ENCODE measurements at places on chromosomes 6 and 20.

GRCh38 chr6:101445527-101445926 is 52.0 kb downstream of the GRIK2 start:
- DNase-seq = no peak

GRCh38 chr6:89522778-89523177 is 89.8 kb downstream of the ANKRD6 start:
- DNase-seq = no peak

DNA sequence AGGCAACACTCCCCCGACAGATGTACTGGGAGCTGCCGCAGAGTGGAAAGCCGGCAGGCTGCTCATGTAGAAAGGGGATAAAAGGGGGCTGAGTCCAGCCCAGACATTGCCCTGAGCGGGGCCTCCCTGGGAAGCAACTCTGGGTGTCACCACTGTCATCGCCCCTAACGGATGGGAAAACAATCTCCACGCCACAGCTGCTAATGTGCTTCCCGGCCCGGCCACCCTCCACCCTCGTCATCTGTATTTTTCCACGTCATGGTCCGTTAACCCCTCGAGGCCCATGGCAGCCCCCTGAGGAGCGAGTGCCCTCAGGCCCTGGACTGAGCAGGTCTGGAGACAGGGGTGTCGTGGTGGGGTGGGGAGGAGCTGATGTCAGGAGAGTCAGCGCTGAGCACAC is 227.4 kb downstream of the DLL1 start:
- no peak for DNase-seq

GRCh38 chr20:45963059-45964005 is 8.7 kb downstream of the ZNF335 start:
- no peak for DNase-seq

- DNase-seq = no peak
Measured at GRCh38 chr6:168799067-168799466, 358.1 kb downstream of the SMOC2 start.

GRCh38 chr20:37920679-37921322 is 17.9 kb downstream of the VSTM2L start:
- DNase-seq = no peak

- peak; percentile 70 for DNase-seq
Measured at GRCh38 chr20:45293041-45294002, 13.3 kb upstream of the RBPJL start.

- DNase-seq = no peak
Measured at GRCh38 chr20:47720636-47721427, 64.4 kb downstream of the SULF2 start.

DNA sequence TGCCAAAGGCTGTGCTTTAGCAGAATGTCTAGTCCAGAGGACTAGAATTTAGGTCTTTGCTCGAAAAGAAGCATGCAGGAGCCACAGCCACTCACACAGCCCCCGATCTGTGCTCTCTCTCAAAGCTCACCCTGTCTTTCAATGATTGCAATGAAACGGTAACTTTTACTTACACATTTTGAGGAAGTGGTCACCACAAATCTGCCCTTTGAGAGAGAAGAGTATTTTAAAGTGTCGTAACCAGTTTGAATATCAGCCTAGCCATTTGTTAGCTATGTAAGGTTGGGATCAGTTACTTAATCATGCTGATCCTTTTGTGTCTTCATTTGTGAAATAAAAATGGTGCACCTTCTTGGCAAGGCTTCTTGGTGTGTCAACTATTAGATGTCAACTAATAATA is 209.0 kb downstream of the TFAP2A start:
- no peak for DNase-seq

DNA sequence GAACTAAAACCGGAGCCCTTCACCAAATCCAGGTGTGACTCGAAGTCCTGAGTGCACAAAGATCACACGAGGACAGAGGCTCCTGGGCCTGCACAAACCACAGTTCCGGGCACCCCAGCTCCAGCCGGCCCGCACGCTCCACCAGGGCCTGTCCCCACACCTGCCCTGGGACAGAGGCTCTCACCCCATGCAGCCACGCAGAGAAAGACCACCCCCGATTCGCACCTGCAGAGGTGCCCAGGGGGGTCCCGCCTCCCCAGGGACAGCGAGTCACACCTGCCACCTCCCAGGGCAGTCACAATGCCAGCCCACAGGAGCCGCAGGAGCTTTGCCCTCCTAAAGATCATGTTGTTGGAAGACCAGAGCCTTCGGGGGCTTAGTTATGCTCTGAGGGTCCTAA is 25.4 kb upstream of the MRGBP start:
- no peak for DNase-seq

DNA sequence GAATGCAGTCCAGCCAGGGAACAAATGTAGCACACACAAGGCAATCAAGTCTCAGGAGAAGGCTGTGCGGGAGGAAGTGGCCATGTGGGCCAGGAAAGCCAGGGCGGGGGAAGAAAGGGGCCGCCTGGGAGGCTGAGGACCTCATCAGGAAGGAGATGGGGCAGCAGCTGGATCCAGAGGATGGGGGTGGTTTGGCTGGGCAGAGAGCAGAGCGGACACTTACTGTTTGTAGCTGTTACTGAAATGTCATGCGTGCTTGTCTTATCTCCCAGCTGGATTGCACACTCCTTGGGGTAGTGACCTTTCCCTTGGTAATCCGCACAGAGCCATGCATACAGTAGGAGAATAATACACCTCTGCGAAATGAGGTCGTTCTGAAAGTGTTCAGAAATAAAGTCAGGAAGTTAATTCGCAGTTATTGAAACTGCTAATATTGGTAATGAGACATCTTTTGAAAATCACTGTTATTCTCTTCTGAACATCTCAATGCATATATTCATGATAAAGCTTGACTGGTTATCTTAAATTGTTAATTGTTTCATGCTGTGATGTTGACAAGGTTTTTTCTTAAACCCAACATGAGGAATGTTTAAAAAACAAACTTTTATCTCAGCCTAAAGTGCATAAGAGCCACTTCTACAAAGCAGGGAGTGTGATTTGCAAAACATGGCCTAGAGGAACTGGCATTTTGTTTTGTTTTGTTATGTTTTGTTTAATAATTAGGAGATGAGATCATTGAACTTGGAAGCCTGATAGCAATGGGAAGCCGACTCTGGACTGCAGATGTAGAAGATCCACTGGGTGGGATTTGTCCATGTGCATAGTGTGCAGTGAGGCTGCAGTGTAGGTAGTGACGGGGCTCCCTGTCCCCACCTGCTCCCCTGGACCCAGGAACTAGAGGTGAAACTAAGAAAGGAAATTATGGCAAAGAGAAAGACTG is 18.0 kb upstream of the MAP3K4 start:
- no peak for DNase-seq

DNA sequence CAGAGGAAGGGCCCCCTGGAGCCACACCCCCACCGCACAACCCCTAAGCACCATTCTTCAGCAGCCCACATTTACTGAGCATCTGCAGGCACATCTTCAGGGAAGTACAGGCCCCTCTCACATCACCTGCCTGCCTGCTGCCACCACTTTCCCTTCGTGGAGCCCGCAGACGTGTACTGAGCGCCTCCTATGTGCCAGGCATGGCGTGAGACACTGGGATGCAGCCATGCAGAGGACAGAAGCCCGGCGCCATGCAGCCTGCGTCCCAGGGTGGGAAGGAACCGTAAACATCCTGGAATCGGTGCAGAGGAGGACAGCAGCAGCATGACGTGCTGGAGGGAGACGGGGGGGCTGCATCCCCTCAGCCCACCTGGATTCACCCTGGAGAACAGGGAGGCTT is 78.1 kb downstream of the GRM4 start:
- no peak for DNase-seq

DNA sequence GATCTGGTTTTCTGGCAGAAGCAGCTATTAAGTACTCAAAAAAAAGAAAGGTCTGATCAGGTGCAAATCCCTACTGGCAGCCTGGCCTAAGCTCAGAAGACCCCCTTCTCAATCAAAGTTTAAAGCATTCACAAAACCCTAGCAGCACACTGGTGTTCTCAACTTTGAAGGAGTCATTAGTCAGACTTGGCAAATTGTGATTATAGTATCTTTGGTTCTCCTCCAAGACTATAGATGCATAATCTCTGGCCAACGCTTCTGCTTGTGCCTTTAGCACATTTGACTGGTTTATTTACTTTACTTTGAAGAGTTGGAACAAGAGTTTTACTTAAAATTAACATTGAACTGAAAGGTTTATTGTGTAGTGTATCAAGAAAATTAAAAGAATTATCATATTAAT is 248.9 kb downstream of the PTPRK start:
- no peak for DNase-seq

DNA sequence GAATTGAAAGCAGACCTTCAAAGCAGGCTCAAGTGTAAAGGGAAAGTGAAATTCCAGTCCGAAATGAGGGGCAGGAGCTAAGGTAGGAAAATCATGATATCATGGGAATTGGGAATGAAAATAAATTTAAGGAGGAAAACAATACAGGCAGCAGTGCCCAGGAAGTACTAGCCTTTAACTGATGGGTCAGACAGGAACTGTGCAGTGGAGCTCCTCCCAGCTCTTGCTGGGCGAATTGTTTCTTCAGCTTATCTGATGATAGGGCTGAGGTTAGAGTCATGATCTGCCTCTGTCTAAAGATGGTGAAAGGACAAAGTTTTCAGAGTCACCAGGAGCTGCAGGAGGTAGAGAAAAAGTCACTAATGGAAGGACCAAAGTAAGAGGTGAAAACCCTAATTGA is 457.9 kb upstream of the PTCHD4 start:
- DNase-seq = no peak

GRCh38 chr6:156881687-156882629 is 104.8 kb downstream of the ARID1B start:
- no peak for DNase-seq

- no peak for DNase-seq
Measured at GRCh38 chr6:46324706-46325105, 153.9 kb upstream of the ENPP5 start.

DNA sequence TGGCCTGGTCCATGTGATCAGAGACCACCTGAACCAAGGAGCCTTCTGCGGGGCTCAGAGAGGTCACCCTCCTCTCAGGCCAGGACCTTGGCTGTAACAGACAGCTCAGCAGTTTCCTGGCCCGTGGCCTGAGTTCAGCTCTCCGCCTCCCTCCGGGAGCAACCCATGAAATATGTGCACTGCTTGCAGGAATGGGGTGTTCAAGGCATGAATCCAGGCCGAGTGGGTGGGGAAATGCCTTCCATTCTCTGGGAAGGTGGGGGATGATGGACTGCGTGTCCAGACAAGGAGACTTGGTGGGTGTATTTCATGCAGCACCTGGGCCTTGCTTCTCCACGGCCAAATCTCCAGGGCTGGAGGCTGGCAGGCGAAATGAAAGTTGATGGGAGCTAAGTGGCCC is 46.0 kb downstream of the SIRPA start:
- no peak for DNase-seq

- DNase-seq = no peak
Measured at GRCh38 chr6:50990750-50991446, 172.2 kb downstream of the TFAP2B start.

DNA sequence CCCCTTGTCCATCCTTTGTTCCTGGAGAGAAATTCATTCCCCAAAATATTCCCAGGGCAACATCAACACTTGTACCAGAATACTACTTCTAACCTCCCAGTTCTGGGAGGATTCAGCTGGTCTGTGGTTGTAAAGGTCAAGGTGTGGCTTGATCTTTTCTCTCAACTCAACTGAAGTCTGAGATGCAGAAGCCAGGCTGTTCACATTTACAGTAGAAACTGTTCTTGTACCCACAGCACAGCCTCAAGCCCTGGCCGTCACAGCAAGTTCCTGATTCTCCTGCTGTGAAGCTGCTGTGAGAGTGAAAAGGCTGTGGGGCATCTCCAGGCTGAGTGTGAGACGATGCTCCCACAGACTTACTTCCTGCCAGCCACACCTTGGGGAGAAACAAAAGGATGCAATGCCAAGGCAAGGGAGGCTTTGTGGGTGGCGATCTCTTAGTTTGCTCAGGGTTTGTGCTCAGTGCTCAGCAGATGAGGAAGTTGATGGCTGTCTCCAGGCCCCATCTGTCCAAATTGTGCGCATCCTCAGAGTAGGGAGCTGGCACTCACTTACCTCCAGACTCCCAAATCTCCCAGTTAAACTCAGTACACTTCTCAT is 143.9 kb upstream of the FOXA2 start:
- DNase-seq = no peak

DNA sequence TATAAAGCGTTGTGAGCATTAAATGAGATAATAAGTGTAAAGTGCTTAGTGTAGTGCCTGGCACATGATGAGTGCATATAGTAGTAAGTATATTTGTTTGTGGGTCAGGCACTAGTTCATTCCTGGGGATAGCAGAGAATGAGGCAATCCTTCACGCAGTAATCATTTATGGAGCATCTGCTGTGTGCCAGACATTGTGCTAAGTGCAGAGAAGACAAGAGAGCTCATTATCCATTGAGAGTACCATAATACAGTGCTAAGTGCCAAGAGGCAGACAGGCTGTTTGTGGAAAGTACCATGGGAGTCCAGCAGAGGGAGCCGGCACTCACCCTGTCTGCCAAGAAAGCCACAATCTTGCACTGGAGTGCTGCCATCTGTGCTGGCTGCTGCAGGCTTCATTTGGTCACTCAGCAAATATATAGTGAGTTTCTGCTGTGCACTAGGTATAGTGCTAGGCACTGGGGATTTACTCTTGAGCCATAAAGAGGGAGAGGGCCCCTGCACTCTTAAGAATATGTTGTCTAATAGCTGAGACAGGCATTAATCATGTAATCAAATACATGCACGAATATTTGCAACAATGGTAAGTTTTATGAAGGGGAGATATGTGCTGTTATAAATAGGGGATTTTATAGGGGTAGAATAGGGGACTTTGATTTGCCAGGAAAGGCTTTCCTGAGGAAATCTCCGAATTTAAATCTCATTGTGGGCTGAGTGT is 12.9 kb upstream of the MROH8 start:
- peak; percentile 51 for DNase-seq

GRCh38 chr6:128064540-128064895 is 163.7 kb upstream of the THEMIS start:
- no peak for DNase-seq

- DNase-seq = no peak
Measured at GRCh38 chr6:84553527-84553926, 210.9 kb downstream of the TBX18 start.

DNA sequence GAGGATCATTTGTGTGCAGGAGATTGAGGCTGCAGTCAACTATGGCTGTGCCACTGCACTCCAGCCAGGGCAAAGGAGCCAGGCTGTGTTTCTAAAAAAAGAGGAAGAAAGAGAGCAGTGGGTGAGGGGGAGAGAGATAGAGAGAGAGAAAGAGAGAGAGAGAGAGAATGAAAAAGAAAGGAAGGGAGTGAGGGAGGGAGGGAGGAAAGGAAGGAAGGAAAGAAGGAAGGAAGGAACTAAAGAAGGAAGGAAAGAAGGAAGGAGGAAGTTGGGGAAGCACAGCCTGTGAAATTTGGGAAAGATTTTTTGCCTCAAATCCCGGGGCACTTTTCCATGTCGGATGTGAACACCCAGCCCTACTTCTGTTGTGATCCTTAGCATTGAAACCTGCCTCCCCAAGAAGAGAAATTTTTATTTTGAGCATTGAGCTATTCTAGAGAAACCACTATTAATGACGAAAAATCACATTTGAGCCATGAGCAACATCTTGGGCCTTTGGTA is 57.8 kb downstream of the FOXA2 start:
- no peak for DNase-seq

DNA sequence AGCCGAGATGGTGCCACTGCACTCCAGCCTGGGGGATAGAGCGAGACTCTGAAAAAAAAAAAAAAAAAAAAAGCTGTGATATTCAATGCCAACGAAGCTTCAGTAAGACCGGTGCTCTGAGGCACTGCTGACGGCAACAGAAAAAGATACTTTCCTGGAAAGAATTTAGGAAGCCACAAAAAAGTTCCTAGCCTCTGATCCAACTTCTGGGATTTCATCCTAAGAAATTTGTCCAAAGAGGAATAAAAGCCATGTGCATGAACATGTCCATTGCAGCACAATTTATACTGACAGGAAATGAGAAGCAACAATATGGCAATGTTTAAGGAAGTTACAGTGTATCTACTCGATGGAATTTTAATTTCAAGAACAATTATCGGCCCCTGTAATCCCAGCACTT is 24.5 kb upstream of the CARMIL1 start:
- no peak for DNase-seq
